ENCODE measurements at places on chromosomes 2 and 18.
A peak's percentile ranks its signal among the peaks of the same experiment; 100 is the strongest.

GRCh38 chr2:178279636-178280035 is 85.3 kb downstream of the OSBPL6 start:
- DNase-seq, result no peak

GRCh38 chr2:239005586-239005985 is 157.7 kb downstream of the TWIST2 start:
- DNase-seq, result no peak

GRCh38 chr2:41572154-41572553 is 475.7 kb upstream of the PKDCC start:
- no peak for DNase-seq

- no peak for DNase-seq
Observed at GRCh38 chr2:230011617-230012016, 57.1 kb downstream of the SLC16A14 start.

- no peak for DNase-seq
Observed at GRCh38 chr2:105362862-105363591, 25.7 kb downstream of the C2orf49 start.

- peak; percentile 34 for DNase-seq
Observed at GRCh38 chr2:8659735-8660492, 21.9 kb upstream of the ID2 start.

DNA sequence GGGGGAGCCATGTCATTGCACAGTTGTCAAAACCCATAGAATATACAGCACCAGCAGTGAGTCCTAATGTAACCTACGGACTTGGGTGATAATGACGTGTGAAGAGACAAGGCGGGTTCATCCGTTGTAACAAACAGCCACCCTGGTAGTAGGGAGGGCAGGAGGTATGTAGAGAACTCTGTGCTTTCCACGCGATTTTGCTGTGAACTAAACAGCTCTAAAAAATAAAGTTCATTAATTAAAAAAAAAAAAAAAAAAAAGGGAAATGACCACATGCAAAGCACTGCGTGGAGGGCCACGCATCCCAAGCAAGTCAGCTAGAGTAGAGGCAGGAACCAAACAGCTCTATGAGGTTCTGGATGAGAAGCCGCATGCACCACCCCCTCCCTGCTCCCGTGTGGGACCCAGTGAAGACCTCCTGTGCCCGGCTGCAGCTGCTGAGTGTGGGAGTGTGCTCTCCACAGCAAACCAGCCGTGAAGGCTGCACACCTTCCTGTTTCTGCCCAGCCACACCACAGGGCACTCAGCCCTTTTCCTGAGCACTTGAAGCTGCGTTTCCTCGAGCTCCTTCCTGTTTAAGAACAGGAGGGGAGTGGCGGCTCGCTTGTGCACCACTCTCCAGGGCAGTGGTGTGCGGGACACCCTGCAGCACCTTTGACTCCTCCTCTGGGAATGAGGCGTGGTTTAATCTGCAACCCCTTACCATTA is 65.6 kb downstream of the ODC1 start:
- no peak for DNase-seq

- no peak for DNase-seq
Observed at GRCh38 chr2:122713800-122714199, 958.3 kb downstream of the TSN start.

DNA sequence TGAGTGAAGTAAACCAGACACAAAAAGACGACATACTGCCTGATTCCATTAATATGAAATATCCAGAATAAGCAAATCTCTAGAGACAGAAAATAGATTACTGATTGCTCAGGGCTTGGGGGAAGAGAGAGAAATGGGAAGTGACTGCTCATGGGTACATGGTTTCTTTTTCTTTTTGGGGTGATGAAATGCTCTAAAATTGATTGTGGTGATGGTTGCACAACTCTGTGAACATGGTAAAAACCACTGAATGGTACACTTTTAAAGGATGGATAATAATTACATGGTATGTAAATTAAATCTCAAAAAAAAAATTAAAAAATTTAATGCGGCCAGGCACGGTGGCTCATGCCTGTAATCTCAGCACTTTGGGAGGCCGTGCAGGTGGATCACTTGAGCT is 39.3 kb downstream of the RPL31 start:
- no peak for DNase-seq

GRCh38 chr2:3517948-3518495 is 1.3 kb downstream of the ADI1 start:
- no peak for DNase-seq

DNA sequence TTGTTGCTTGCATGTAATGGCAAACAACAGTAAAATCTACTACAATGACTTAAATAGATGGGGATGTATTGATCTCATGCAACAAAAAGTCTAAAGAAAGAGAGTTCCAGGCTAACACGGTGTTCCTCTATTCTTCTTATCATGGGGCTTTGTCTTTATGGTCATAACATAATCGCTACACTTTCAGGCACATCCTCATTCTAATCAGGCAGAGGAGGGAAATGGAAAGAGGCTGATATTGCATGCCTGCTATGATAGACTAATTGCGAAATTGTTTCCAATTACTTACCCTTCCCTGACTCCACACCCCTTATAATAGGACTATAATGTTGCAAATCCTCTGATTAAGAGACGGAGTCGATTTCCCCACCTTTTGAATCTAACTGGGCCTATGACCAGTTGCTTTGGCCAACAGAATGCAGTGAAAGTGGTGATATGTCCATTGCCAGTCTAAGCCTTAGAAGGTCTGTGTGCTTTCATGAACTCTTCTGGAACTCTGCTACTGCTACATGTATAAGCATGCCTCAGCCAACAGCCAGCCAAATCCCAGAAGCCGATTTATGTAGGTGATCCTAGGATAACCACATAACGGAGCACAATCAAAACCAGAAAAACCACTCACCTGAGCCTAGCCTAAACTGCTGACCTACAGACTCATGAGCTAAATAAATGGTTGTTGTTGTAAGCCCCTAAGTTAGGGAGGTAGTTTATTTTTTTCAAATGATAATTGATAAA is 180.3 kb upstream of the TACR1 start:
- DNase-seq, result no peak

GRCh38 chr2:9821805-9822445 is 21.3 kb upstream of the TAF1B start:
- DNase-seq, result no peak

DNA sequence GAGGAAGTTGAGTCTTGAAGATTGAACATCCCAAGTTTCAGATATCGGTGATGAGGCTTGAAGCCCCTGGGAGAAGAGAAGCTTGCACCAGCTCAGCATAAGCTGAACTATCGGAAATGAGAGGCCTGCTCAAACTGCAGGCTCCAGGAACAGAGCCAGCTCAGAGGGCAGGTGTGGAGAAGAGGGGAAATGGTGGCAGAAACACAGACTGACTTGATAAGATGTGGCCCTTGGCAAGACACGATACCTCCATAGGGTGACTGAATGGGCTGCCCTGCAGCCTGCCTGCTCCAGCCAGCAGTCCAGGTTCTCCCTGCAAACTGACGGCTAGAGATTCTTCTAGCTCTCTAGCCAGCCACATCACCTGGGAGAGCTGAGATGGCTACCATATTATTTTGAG is 86.6 kb downstream of the MYT1L start:
- DNase-seq, result peak; percentile 55

DNA sequence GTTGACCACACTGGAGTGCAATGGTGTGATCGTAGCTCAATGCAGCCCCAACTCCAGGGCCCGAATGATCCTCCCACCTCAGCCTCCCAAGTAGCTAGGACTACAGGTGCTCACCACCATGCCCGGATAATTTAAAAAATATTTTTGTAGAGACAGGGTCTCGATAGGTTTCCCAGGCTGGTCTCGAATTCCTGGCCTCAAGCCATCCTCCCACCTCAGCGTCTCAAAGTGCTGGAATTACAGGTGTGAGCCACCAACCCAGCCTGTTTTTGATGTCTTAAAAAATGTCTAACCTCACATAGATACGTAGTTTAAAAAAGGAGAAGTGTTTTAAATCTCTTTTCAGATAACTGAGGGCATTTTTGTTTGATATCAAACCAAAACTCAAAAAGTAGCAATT is 37.6 kb downstream of the IMPA2 start:
- DNase-seq, result no peak

DNA sequence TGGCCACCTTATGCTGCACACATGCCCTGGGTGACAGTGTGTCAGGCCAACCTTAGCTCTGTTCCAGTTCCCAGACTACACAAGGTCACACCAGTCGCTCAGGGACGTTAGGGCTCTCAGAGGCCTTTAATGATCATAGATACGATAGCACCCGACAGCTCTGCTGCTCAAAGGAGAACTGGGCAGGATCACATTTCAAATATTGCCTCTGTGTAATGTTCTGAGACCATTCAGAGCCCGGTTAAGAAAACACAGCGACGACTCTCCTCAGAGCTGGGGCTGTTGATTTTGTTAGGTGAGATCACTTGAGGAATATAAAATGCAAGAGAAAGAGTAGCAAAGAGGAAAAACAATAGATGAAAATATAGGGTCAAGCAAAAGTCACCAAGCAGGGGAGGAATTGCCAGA is 166.6 kb upstream of the TANK start:
- DNase-seq, result peak; percentile 54

DNA sequence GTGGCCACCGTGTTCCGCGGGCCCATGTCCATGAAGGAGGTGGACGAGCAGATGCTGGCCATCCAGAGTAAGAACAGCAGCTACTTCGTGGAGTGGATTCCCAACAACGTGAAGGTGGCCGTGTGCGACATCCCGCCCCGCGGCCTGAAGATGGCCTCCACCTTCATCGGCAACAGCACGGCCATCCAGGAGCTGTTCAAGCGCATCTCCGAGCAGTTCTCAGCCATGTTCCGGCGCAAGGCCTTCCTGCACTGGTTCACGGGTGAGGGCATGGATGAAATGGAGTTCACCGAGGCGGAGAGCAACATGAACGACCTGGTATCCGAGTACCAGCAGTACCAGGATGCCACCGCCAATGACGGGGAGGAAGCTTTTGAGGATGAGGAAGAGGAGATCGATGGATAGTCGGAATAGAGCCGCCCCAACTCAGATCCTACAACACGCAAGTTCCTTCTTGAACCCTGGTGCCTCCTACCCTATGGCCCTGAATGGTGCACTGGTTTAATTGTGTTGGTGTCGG is 17.7 kb downstream of the TUBB6 start:
- no peak for DNase-seq

DNA sequence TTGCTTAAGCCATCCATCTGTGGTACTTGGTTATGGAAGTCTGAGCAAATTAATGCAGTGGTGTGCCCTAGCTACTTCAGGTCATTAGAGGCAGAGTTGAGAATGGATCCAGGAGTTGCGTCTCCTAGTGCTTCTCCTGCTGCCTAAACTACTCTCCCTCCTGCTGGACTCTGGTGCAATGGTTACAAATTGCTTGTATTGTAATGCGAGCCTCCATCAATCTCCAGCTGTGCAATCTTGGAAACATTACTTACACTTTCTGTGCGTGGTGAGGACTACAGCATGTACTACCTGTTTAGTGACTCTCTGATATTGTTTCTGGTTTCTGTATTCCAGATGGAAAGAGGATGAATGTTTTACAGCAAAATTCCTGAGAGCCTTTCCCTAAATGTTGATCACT is 119.0 kb upstream of the CYRIA start:
- no peak for DNase-seq

DNA sequence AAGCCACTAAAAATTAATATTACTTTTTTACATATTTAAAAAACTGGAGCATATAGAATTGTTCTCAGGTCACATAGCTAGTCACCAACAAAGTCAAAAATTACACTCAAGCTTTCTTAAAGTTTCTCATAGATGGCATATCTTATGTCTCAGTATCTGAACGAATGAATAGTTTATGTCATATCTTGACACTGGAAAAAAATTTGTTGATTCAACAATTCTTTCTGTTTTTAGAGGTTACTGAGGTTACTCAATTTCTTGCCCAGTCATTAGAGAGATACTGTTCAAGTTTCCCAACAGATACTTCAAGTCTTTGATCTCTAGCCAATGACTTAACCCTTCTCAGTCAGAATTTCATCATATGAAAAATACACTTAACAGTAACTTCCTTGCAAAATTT is 113.1 kb upstream of the XIRP2 start:
- DNase-seq, result no peak

GRCh38 chr2:240759459-240759858 is 60.6 kb downstream of the KIF1A start:
- no peak for DNase-seq

- DNase-seq, result no peak
Observed at GRCh38 chr2:15660491-15661294, 69.0 kb downstream of the DDX1 start.

DNA sequence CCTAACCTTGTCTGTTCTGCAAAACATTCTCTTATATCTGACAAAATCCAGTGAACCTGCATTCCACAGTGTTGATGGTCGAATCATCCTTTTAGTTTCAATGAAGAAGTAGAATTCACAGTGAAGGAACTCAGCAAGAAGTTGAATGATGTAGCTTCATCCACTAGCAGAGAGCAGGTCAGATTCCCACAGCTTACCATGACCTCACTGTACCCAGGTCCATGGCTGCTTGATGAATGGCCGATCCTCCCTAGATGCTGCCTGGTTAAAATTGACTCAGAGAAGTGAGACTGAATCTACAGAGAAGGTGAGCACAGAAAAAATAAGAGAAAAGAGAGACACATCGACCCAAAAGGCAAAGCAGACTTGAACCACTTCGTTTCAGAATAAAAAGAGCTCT is 906.0 kb upstream of the CHAC2 start:
- no peak for DNase-seq

- peak; percentile 6 for DNase-seq
Observed at GRCh38 chr2:212595036-212595654, 56.5 kb upstream of the ERBB4 start.

GRCh38 chr18:49344096-49344495 is 116.3 kb downstream of the DYM start:
- no peak for DNase-seq

DNA sequence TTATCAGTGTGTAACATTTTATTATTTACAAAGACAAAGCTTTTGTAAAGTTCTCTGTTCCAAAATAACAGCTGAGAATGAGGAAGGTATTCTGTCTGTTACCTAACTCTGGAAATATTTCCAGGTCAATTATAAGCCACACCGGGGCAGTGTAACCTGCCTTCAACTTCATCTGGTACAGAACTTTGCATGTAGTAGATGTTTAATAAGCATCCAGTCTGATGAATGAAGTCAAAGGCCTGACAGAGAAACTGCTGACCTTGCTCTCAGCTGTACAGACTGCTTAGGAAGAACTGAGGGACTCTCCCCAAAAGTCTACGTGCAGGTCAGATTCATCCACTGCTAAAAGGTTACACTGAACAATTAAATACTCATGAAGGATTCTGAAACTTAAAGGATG is 43.3 kb downstream of the WDFY1 start:
- DNase-seq, result no peak

GRCh38 chr18:65336411-65336810 is 414.4 kb upstream of the CDH7 start:
- DNase-seq, result no peak

- no peak for DNase-seq
Observed at GRCh38 chr2:134232868-134233727, 20.8 kb upstream of the MGAT5 start.

GRCh38 chr2:167122389-167122788 is 234.1 kb downstream of the XIRP2 start:
- no peak for DNase-seq
